NCI-H2029 treated with DMSO at 0.1 percent for 48 hours (cell line): ENCODE measurements at places on chromosomes 1 and 21.
A peak's percentile ranks its signal among the peaks of the same experiment; 100 is the strongest.

DNA sequence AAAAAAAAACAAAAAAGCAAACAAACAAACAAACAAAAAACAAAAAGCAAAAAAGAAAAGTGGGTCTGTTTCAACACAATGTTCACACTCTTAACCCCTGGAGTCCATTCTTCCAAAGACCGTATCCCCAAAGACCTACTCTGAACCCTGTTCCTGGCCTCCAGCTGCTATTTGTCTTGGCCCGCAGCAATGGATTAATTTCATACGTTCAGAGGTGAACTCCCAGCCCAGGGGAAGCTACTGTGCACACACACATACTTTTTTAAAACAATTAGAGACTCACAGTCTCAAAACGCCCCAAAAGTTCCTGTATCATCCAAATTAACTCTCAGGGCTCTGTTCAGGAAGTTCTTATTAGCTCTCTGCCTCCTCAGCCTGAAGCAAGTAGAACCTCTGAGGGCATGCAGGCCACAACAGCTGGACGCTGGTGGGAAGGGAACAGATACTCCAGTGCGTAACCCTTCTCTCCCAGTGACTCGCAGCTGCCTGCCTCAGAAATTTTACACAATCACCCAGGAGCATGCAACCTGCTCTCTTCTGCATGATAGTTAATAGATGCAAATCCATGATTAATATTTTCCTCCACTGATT, 395.4 kb downstream of the RRAGC start:
- DNase-seq, result no peak

DNA sequence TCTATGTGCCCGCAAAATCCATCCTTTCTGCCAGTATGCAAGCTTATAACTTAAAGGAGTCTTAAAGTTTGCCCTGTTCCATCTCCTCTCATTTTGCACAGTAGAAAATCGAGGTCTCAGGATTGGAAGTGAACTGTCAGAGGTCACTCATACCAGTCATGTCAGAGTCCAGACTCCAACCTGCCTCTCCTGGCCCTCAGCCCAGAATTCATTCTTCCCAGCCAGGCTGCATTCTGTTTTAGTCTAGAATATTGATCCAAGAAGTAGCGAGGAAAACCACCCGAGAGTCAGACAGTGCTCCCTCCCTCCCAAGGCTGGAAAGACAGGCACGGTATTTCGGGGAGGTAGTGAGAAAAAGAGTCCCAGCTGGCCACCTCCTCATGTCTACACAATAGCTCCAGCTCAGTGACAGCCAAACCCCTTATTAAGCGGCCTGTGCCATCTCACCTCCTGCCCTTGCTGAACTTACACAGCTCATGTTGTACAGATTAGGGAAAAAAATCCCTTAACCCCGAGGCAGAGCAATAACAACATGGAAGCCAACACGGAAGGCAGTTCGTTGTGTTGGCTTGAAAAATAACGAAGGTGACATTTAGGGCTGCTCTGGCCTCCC, 89.4 kb downstream of the OMA1 start:
- no peak for DNase-seq

- no peak for DNase-seq
Observed at GRCh38 chr1:20472860-20473711, 12.9 kb downstream of the CAMK2N1 start.

GRCh38 chr21:43818685-43819084, 29.3 kb downstream of the RRP1 start:
- no peak for DNase-seq

DNA sequence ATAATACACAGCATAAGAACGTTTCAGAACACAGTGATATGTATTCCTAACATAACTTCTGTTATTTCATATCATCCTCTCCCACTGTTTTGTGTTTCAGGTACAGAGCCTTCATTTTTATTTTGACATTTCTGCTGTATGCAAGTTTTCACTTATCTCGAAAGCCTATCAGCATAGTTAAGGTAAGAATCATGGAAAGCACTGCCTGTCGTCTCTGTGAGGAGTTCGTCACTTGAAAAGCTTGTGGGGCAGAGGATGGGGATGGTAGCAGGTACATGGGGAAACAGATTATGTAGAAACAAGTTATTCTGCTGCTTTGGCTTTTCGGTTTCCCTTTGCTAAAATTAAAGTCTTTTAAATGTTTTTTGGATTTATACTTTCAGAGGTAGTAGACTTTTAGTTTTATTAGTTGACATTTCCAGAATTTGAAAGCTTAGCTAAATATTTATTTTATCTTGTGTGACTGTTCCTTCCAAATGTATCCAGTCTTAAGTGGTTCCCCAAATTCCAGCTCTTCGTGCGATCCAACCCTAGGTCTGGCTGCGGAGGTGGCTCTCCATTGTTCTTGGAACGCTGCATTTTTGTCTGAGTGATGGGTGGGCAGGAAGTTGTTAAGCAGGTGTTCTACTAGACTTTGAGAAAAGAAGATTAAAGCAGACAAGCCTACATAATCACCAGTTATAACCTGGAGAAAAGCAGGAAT, 12.2 kb downstream of the SLC37A1 start:
- DNase-seq, result no peak

DNA sequence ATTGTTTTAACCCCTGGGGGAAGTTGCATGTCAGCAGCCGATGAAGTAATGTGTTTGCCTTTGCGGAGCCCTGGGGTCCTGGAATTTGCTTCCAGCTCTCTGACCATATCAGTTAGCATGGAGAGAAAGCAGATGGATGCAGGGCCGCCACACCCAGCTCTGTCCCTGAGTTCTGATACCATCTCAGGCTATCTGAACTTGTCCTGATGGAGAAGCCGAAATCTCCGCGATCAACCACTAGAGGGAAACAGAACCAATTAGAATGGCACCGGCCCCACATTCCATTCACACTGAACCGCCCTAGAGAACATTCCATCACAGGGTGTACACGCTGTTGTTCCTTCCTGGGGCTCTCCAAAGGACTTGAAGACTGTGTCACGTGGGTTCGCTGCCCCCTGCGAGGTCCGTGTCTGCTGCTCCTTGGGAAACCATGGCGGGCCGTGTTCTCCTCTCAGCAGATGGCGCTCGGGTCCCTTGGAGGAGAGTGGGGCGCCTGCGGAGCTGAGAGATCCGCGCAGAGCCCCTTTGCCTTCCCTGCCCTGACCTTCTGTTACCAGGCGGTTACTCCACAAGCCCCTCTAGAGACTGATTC, 75.4 kb downstream of the ABCA4 start:
- DNase-seq, result no peak

- no peak for DNase-seq
Observed at GRCh38 chr1:1943834-1944570, 24.9 kb upstream of the TMEM52 start.

DNA sequence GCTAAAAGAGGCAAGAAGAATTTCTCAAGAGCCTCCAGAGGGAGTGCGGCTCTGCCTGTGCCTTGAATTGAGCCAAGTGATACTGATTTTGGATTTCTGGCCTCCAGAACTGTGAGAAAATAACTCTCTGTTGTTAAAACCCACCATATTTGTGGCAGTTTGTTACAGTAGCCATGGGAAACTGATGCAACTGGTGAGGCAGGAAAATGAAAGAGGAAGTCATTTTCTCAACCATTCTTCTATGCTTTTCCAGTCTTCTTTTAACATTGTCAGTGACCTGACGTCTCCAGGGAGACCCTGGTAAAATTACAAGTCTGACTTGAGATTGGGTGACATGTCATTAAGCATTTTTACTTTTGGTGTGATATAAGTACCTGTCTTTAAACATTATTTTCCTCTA, 5.8 kb downstream of the OR6P1 start:
- no peak for DNase-seq

GRCh38 chr1:211715971-211716370, 40.5 kb upstream of the NEK2 start:
- no peak for DNase-seq

DNA sequence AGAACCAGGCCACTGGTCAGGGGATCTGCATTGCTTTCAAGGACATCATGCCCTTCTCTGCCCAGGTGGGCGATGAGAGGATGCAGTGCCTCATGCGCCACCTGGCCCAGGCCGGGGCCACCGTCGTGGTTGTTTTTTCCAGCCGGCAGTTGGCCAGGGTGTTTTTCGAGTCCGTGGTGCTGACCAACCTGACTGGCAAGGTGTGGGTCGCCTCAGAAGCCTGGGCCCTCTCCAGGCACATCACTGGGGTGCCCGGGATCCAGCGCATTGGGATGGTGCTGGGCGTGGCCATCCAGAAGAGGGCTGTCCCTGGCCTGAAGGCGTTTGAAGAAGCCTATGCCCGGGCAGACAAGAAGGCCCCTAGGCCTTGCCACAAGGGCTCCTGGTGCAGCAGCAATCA, 5.0 kb upstream of the ZBTB48 start:
- DNase-seq, result no peak

- no peak for DNase-seq
Observed at GRCh38 chr1:117812869-117813511, 116.4 kb downstream of the GDAP2 start.

- no peak for DNase-seq
Observed at GRCh38 chr1:176786274-176786673, 323.3 kb downstream of the PAPPA2 start.

GRCh38 chr1:183304440-183305107, 113.6 kb downstream of the NMNAT2 start:
- DNase-seq, result peak; percentile 4

DNA sequence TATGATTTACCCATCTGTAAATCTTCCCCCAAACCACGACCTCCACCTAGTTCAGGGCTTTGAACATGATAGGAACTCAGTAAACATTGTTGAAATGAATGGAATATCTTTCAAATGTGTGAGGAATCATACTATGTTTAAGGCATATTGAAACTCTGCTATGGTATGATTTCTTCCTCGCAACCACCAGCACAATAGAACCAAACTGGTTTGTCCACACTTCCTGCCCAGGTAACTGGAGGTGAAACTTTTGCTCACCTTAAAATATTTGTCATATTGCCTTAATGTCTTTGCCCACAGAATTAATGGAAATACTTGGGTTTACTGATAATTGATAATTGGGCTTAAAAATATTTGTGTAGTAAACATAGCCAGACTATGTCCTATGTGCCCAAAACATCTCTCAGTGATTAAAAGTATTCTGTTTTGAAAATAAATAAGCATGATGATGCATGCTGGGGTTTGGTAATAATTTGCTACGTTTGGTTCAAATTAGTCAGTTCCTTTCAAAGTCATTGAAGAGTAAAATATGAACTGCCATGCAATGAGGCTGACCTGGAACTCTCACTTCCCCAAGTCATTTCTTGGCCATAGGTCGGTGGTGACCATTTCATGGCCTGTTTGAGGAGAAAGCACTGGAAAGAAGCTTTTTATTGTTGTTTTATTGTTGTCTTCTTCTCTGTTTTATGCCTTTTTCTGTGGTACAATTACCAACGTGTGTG, 73.3 kb downstream of the TNFSF18 start:
- no peak for DNase-seq

DNA sequence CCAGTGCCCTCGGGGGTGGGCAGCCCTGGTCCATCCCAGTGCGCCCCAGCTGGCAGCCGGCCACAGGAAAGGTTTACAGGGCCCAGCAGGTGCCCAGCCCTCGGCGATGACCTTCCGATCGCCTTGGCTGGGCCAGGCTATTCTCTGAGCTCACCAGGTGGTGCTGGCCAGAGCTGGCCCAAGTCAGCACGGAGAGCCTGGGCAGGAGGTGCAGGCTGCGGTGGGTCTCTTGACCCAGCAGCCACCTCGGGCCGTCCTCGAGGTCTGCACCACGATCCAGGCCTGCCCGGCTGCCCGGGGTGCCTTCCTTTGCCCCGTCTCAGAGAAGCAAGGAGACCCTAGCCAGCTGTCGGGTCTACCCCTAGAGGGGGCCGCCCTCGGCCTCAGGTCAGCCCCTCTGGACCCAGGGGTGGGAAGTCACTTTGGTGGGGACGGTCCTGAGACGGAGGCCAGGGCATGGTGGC, 370 bp downstream of the PERM1 start:
- DNase-seq, result no peak

- DNase-seq, result peak; percentile 8
Observed at GRCh38 chr1:240888039-240888786, 276.3 kb upstream of the GREM2 start.

- no peak for DNase-seq
Observed at GRCh38 chr1:227140376-227140775, 177.9 kb downstream of the CDC42BPA start.

GRCh38 chr1:147167365-147167764, 4.9 kb downstream of the PRKAB2 start:
- no peak for DNase-seq

- DNase-seq, result no peak
Observed at GRCh38 chr21:45412491-45412890, 7.5 kb downstream of the COL18A1 start.

GRCh38 chr1:248842781-248843331, 4.8 kb downstream of the ZNF672 start:
- DNase-seq, result no peak

DNA sequence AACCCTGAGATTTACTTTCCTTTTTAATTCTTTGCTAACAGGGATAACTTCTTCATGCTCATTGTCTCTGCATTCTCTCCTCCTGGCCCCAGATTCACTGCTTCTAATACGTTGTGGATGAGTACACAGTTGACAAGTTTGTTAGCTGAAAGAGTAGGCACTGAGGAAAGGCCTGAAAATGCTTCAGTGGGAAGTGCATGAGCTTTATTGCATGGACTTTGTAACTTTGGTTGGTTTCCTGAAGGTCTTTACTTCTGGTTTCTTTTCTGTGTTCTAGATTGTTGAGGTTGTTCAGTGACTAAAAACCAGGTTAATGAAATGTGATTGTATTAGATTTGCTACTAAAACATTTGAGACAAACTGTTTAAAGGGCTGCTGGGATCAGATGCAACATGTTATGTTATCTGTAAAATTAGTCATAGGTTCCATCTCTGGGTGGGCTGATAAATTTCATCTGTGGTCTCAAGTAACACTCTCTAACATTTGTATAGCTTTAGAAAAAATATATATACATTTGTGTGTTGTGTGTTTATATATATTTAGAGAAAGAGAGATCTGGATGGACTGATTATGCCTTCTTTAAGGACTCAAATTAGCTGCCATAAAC, 19.1 kb downstream of the LRIG2 start:
- no peak for DNase-seq

DNA sequence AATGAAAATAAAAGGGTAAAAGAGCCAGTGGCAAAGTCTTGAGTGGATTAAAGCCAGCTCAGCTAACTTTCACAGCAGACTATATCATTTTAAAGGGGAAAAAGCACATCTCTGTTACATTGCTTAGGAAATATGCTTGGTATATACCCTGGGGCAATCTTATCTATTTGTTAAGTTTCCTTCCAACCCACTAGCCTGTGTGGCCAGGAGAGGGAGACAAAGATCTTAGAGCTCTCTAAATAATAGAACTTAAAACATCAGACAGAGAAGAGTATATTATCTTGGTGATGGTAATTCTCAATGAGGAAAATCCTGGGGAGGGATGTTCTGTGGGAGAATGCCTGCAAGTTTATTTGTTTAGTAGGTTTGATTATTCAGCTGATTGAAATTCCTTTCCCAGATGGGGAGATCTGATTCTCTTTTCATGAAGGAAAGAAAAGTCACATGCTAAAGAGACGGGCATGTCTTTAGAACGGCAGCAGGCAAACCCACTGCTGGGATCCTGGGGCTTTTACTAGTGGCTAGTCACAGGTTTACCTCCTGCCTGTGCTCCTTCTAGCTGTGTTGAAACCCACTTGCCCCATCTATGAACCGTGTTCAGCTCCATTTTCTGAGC, 3.6 kb downstream of the KCNE2 start:
- DNase-seq, result peak; percentile 11
